Stimulated activated CD4-positive, alpha-beta T cell treated with anti-CD3 and anti-CD28 coated beads, Interleukin-2, amount 100 ng/mL, for 4 hours (primary cell): ENCODE measurements at places on chromosomes 1 and 21.

GRCh38 chr1:38992412-38993111, 1.5 kb downstream of the AKIRIN1 start:
- DNase-seq, result no peak

GRCh38 chr1:203891950-203892349, 30.6 kb downstream of the SNRPE start:
- no peak for DNase-seq

DNA sequence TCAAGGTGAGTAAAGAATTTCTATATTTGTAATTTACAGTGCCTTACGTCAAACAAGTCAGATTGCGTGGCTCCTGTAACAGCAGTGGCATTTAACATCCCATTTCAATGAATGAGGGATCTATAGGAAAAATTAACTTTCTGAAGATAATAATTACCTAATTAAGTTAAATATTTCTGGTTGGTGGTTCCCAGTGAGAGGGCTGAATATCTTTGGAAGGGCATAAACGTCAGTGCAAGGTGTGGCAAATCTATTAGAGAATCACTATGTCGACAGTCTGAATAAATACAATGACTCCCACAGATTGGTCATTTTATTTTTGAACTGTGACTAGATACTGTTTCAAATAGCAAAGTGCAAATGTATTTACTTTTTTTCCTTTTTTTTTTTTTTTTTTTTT, 80.0 kb downstream of the S1PR1 start:
- DNase-seq, result no peak

DNA sequence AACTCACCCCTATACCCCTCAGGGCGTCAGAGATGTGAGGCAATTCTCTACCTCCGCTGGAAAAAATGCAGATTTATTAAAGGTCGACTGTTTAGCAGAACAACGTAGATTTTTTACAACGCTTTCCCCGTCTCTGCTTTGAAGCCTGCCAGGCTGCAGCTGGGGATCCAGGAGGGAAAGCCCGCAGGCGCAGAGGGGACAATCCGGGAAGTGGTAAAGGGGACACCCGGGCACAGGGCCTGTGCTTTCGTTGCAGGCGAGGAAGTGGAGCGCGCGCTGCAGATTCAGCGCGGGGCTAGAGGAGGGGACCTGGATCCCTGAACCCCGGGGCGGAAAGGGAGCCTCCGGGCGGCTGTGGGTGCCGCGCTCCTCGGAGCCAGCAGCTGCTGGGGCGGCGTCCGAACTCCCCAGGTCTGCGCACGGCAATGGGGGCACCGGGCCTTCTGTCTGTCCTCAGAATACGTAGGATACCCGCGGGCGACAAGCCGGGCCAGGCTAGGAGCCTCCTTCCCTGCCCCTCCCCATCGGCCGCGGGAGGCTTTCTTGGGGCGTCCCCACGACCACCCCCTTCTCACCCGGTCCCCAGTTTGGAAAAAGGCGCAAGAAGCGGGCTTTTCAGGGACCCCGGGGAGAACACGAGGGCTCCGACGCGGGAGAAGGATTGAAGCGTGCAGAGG, 5.5 kb downstream of the SIM2 start:
- no peak for DNase-seq

DNA sequence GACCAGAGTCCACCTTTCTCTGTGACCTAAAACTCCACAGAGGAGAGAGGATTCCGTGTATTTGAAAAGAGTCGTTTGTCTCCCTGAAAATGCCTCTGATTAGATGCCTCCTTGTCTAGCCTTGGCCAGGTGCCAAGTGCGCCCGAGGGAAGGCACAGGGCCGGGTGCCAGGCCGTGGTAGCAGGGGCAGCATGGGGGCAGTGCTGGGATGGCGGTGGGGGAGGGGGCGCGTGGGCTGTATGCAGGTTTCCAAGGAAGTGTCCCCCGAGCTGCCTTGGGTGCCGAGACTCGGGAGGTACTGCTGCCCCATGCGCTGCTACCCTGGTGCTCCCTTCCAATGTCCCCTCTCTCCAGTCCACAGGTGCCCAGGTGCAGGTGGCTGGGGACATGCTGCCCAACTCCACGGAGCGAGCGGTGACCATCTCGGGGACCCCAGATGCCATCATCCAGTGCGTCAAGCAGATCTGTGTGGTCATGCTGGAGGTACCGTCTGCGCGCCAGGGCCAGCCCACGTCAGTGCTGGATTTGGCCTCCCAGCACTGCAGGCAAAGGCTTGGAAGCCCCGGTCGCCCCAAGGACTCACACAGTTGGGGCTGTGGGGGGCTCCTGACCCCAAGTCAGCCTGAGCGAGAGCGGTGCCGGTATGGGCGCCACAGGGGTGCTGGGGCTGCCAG, 70.9 kb upstream of the COL6A1 start:
- DNase-seq, result no peak

DNA sequence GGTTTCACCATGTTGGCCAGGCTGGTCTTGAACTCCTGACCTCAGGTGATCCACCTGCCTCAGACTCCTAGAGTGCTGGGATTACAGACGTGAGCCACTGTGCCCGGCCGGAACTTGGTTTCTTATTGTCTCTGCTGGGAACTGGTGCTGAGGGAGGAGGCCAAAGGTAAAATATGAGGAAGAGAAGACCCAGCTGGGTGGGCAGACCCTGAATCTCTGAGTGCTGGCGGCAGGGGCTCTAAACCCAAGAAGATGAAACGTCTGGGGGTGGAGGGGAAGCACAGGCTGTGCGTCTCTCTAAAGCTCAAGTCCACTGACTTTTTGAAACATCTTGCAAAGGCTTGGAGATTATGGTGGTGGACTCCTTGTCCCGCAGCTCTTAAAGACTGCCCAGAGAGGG, 82.0 kb upstream of the TLR5 start:
- no peak for DNase-seq

- DNase-seq, result no peak
Observed at GRCh38 chr21:40454057-40454456, 392.9 kb downstream of the DSCAM start.

DNA sequence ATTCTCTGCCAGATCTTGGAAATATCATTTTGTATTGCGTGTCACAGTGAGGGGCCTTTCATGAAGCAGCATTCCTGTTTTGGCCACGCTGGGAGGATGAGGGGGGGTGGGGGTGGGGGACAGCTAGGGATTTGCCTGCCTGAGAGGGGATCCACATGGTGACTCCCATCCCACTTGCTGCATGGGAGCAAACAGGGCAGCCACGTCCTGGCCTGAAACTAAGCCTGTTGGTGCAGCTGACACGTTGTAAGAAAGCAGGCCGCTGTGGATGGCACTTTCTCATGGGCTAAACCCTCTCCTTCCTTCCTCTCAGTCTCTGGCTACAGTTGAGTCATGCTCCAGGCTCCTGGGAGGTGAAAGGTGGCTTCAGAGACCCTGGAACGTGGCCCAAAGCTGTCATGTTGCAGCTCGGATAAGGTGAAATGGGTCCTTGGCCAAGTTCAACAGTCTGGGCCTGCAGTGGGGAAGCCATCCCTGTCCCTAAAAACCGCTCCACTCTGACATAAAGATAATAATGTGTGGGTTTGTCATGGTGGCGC, 346.7 kb upstream of the VAMP3 start:
- DNase-seq, result no peak

DNA sequence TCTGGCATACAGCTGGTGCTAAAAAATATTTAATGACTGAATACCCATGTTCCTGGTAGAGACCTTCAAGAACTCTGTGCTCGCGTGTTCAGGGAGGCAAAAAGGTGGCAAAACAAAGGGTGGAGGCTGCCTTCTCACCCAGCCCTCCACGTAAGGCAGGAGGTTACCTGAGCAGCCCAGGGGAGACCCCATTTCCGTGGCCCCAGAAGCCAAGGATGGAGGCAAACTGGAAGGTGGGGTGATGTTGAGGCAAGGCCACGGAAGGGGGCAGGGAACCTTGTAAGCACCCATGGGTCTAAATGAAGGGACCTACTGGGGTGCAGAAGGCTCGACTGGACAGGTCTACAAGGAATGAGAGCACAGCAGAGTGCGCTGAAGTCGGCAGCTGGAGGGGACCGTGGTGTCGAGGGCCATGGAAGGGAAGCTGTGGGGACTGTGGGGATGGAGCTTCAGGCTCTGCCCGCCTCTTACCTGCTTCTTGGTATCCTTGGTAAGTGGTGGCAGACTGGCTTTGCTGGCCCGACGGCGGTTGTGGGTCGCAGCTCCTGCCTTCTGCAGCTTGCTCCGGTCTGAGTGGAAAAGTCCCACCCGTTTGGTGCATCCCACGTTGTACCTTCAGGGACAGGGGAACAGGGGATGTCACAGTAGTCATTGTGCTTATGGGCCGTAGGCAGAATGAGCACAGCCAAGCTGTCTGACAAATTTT, 8.9 kb upstream of the A3GALT2 start:
- no peak for DNase-seq
